Left kidney (tissue), 8 donors: ENCODE measurements at places on chromosomes 2 and 18. TPM values are rescaled to one million over a fixed set of nuclear protein-coding genes. Genes with fewer than 3 reads are reported as not detected.
A peak's percentile ranks its signal among the peaks of the same experiment; 100 is the strongest.

DNA sequence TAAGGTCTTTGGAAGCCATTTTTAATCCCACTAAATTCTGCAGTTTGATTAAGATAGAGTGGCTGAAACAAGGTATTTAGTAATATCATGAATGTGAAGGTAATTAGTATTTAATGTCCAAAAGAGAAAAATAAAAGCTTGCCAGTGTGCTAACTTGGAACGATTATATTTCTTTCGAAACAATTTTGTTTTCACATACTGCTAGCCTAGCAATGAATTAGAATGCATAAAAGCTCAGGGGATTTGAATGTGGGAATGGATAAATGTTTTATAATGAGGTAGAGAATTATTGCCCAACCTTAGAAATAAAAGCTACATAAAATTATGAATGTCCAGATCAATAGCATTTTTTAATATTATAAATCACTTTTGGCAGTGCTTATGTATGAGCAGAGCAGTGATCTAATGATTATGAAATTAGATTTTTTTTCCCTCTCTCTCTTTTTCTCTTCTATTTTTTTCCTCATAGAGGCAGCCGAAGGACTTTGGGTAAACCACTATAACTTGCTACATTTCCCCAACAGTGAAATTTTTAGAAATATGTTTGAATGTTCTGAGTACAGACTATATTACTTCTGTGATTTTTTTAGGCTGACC lies 75.5 kb downstream of the PLCL1 start:
- no peak for DNase-seq

DNA sequence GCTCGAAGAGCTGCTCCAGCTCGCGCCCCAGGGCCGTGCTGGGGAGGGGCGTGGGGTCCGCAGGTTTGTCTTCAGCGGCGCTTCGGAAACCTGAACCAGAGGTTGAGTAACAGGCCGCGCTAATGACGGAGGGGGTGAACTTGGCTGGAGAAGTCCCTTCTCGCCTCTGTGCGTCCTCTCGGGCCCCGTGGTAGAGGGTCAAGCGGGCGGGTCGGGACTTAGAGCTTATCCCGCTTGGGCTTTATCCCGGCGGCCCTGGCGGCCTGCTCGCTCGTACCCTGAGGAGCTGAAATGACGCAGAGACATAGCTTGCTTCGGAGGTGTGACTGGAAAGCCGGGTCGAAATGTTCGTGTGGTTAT lies 479 bp downstream of the RNMT start:
- peak; percentile 53 for DNase-seq

- DNase-seq: no peak
These were observed 3.6 kb downstream of the DYNC2LI1 start for GRCh38 chr2:43777306-43777926.

- DNase-seq: no peak
These were observed 127.9 kb upstream of the PGAP1 start for GRCh38 chr2:197054437-197054836.

CRACDL gene
- 2.5 TPM for polyA plus RNA-seq

GRCh38 chr2:64482765-64483504 lies 29.0 kb downstream of the LGALSL start:
- no peak for DNase-seq

DNA sequence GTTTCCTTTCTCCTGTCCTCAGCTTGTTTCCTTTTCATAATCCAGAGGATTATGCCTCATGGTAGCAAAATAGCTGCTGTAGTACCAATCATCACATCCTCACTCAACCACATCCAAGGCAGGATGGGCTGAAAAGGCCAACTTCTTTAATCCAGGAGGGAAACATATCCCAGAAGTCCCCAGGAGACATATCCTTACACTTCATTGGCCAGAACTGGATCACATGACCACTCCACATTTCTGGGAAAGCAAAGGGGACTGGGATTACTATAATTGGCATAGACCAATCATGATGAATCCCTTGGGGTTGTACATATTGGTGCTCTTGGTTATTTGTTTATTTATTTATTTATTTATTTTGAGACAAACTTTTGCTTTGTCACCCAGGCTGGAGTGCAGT lies 54.0 kb upstream of the LYPD6B start:
- no peak for DNase-seq

TET3 gene
- polyA plus RNA-seq: 26.2 TPM

DNA sequence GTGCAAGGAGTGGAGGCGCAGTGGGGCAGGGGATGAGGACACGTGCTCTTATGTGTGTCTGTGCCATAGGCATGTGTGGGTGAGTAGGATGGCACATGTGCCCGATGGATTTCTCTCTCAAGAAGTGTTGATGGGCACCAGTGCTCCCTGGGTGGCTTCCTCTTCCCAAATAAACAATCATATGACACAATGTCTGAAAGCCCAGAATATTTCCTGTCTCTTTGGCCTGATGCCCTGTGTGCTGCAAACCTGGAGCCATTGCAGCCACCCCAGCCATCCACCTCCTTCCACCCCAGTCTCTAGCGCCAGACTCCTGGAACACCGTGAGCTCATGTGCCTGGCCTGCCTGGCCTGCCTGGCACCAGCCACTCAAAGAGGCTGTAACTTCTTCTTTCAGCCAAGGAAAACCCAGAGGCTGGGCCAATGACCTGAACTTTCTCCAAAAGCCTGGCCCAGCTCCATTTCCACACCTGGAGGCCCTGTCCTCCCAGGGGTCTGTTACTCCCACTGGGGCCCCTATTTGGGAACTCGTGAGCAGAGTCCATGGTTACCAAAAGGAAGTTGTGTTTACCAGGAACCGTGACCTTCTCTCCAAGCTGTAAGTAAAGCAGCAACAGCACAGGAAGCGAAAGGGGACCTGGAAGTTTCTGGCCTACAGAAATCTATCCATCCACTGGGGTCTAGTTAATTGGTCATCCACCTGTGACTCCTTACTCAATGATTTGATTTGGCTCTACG lies 9.5 kb upstream of the ZBTB7C start:
- DNase-seq: no peak

DNA sequence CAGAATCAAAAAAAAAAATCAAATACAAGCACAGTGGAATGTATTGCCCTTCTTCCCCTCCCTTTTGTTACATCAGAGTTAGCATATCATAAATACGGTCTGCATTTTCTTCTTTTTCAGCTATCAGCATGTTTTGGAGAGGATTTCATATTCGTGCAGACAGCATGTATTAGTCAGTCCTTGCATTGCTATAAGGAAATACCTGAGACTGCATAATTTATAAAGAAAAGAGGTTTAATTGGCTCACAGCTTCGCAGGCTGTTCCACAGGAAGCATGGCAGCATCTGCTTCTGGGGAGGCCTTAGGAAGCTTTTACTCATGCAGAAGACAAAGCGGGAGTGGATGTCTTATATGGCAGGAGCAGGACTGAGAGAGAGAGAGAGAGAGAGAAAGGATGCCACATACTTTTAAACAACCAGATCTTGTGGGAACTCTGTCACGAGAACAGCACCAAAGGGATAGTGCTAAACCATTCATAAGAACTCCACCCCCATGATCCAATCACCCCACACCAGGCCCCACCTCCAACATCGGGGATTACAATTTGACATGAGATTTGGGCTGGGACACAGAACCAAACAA lies 8.9 kb downstream of the IL1B start:
- DNase-seq: no peak

- DNase-seq: no peak
These were observed 3.2 kb upstream of the FEV start for GRCh38 chr2:218988164-218988563.

DNA sequence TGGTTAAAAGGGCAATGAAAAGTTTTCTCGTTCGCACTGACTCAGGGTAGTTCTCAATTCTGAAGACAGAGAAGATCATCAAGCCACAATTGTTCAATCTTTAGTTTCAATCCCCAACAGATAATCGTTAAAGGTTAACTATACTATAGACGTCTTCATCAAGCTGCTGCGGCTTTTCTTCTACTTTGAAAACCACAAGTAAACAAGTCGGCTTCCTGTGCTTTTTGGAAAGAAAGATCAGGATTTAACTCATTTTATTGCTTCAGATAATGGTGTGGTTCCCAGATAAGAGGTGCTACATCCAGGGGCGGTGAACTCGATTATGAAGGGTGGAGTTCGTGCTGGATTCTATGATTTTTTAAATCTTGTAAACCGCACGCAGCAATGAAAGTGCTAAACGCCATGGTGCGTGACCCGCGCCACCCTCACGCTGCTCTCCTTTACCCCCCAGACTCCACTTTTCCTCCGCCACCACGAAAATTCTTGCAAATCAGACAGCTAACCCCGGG lies 545 bp upstream of the CDCA7 start:
- DNase-seq: no peak

GRCh38 chr2:42795841-42796301 lies 3.5 kb upstream of the HAAO start:
- no peak for DNase-seq

DNA sequence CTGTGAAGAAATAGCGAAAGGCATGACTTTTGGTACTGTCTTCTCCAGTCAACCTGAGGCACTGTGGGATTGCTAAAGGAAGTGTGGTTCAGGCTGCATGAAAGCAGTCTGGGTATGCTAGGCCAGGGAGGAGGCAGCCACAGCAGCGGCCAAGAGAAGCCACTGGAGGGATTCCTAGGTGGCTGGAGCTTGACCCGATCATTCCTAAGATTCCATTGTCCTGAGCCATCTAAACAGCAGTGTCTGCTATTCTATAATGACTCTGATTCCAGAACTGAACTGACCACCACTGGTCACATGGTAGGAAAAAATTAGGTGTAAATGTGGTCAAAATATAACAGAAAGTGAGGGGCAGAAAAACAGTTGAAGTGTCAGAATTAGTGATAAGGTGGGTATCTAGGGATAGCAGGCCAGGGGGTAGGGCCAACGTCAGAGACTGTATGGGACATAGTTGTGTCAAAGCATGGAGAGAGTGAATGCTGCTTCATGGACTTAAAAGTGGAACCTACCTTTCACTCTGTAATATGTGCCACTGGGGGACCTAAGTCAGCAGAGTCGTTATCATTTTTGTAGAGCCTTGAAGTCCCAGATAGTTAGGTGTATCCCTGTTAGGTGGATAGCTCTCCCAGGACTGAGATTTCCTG lies 204.6 kb downstream of the CTNNA2 start:
- no peak for DNase-seq

EIF2B4 gene
- 57.9 TPM for polyA plus RNA-seq

- no peak for DNase-seq
These were observed 30.3 kb downstream of the SERPINE2 start for GRCh38 chr2:224008702-224009261.

DNA sequence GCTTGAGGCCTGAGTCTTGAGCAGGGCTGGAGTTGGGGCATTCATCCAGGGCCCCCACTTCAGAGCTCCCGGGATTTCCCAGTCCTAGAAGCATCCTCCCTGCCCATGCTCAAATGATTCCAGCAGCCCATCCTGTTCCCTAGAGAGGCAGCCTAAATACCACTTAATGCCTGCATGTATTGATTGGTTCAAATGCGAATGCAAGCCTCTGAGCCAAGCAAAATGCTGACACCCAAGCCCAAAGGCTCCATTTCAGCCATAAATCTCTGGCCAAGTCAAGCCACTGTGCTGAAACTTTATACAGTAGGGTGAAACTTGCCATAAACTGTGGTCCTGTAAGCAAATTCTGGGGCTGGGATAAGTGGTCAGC lies 279.8 kb downstream of the CLIP4 start:
- DNase-seq: no peak

DNA sequence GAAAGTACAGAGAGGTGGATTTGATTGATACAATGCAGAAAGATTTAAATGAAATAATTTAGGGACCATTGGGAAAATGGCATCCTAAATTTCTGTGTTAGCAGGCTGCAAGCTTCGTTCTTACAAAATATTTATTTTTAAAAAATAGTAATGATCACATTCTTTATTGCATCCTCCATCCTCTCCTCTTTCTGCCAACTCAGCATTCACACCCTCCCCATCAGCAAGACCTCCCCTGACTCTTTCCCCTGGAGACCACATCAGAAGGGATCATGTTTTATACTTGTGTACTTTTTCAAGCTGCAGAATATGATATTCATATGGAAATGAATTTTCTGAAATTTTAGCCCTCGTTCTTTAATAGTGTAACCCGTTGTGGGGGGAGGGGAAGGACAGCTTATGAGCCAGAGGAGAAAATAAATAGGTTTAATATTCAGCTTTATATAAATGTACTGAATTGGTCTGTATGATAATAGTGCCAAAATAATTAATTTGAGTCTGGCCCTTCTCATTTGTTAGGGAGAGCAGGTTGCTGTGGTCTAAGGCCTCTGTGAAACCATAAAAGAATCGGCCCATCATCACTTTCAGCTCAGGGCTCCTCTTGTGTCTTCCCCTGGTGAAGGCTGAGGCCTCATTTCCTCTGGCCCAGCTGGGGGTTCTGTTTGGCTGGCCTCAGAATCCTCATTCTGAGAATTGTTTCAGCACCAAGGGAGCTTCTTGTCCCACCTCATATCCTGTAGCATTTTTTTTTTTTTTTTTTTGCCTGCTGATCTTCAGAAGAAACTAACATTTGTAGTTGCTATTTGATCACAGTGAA lies 330.8 kb downstream of the TXNL1 start:
- DNase-seq: no peak

GRCh38 chr2:217611626-217612127 lies 391.1 kb downstream of the TNS1 start:
- DNase-seq: no peak
